NCI-H1436 treated with DMSO at 0.1 percent for 48 hours (cell line): ENCODE measurements at places on chromosomes 1 and 21.

- peak; percentile 93 for DNase-seq
These were observed 200.7 kb upstream of the RAB4A start for GRCh38 chr1:229070168-229070567.

- no peak for DNase-seq
These were observed 684.2 kb downstream of the LTN1 start for GRCh38 chr21:28308516-28308915.

DNA sequence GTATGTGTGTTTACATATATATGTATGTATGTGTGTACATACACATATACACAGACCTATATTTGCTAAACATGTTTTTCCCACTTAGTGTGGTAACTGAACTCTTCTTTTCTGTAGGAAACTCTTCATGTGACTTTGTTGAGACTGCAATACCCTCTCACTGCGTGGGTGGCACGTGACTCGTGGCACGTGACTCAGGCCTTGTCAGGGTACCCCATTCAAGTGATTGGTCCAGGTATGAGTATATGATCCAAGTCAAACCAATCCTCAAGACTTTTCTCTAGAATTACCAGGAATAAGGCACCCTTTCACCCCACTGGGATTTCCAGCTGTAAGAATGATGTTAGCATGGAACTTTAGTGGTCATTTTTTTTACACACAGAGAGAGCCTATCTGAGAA, 149.2 kb upstream of the KCNK2 start:
- DNase-seq = no peak

- no peak for DNase-seq
These were observed 239.5 kb downstream of the HMCN1 start for GRCh38 chr1:185973645-185974044.

DNA sequence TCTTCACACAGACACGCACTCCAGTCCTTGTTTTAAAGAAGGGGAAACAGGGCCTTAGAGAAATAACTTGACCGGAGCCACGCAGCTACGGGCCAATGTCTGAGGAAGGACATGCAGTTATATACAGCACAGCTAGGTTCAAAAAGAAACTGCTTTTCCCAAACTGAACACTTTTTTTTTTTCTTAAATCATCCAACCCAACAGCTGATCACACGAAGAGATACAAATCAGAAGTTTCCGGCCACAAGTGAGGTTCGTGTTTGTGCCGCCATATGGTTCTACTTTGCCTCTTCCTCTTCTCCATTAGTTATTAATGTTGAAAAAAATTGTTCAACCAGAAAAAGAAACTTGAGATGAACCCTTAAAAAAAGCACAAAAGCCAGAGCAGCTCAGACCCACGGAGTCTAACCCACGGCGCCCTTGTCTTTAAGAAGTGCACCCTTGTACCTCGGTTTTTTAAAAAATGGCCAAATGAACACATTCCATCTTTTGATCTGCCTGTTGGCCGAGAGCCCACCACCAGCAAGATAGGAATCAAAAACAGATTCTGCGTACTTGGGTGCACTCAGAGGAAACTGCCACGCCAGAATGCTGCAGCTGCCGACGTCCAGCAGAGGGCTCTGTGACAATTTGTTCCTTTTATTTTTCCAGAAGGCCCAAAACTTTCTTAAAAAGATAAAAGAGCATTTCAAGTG, 78.9 kb downstream of the SLC66A1 start:
- DNase-seq = no peak

GRCh38 chr1:119086830-119087229, 53.6 kb downstream of the WARS2 start:
- DNase-seq = no peak

GRCh38 chr1:25095635-25096200, 136.6 kb downstream of the SYF2 start:
- no peak for DNase-seq

DNA sequence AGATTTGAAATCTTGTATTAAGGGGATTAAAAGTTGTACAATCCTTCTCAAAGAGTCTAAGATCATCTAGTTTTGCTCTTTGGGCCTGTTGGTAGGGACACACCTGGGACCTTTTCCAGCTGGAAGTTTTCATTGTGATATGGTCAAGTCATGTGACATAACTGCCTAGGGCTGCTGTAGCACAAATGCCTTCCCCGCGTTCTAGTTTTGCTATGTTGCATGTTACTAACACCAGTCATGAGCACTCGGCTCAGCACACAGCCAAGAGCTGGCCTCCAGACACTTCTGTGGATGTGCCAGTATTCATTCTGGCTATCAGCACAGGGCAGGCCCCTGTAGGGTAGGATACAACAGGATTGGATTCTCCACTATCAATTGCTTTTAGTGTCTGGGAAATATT, 14.6 kb upstream of the FLG2 start:
- DNase-seq = no peak

DNA sequence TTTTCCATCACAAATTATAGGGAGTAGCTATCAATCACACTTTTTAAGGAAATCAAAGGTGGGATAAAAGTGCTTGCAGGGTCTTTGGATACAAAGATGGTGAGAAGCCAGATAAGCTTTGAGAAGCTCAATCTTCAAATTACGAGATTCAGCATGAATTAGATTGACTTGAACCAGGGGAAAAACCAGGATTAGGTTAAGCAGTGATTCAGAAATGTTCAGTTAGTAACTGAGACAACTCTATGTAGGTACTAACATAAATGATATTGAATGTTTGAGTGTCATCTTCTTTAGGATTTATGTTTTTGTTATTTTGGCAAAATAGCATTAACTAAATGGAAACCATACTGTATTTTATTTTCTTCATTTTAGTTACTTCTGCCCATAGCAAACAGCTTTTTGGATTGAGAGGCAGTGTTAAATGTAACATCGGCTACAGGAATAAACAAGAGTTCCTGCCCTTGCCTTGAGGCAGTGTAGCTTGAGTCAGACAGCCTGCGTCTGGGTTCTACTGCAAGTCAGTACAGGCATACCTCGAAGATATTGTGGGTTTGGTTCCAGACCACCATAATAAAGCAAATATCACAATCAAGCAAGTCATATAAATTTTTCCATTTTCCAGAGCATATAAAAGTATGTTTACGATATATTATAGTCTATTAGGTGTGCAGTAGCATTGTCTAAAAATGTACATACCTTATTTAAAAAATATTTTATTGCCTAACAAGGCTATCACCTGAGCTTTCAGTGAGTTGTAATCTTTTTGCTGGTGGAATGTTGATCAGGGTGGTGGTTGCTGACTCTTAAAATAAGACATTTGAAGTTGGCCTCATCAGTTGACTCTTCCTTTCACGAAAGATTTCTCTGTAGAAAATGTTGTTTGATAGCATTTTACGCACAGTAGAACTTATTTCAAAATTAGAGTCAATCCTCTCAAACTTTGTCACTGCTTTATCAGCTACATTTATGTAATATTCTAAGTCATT, 36.9 kb upstream of the BACH1 start:
- DNase-seq = no peak

GRCh38 chr1:186849271-186849671, 20.5 kb downstream of the PLA2G4A start:
- DNase-seq = no peak

DNA sequence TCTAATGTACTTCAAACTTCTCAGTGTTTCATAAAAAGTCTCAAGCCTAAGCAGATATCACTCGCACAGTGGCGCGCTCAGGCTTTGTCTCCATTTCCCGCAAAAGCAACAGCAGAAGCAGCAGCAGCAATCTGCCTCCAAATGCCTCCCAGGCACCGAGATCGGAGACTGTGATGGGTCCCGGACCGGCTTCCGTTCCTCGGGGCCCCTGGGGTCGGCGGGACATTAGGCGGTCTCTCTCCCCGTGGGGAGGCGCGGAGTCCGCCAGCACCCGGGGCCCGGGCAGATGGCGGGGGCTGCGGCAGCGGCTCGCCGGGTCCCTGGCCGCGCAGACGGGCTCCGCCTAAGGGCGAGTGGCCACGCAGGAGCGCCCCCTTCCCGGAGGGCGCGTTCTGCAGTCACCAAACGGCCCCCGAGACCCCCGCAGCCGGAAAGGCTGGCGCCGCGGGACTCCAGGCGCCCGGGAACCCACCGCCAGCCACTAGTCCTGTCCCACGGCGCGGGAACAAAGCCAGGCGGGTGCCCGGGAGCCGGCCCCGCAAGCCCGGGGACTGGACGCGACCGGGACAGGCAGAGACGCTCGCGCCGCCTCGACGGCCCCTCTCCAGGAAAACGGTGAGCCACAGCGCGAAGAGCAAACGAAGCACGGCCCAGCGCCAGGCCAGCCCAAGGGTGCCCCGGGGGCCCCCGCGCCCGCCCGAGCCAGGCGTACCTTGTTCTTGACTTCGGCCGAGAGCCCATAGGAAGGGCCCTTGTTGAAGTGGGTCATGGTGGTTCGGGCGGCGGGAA, 590 bp downstream of the CNN3 start:
- DNase-seq = no peak

GRCh38 chr1:36135330-36135667, 10.3 kb upstream of the COL8A2 start:
- no peak for DNase-seq

GRCh38 chr1:90763930-90764329, 46.8 kb upstream of the BARHL2 start:
- no peak for DNase-seq

- DNase-seq = no peak
These were observed 18.0 kb upstream of the RIPPLY3 start for GRCh38 chr21:36988536-36988935.

- DNase-seq = no peak
These were observed 595 bp downstream of the EXOC8 start for GRCh38 chr1:231337043-231337471.

- no peak for DNase-seq
These were observed 81.1 kb upstream of the ADAR start for GRCh38 chr1:154689083-154689482.

DNA sequence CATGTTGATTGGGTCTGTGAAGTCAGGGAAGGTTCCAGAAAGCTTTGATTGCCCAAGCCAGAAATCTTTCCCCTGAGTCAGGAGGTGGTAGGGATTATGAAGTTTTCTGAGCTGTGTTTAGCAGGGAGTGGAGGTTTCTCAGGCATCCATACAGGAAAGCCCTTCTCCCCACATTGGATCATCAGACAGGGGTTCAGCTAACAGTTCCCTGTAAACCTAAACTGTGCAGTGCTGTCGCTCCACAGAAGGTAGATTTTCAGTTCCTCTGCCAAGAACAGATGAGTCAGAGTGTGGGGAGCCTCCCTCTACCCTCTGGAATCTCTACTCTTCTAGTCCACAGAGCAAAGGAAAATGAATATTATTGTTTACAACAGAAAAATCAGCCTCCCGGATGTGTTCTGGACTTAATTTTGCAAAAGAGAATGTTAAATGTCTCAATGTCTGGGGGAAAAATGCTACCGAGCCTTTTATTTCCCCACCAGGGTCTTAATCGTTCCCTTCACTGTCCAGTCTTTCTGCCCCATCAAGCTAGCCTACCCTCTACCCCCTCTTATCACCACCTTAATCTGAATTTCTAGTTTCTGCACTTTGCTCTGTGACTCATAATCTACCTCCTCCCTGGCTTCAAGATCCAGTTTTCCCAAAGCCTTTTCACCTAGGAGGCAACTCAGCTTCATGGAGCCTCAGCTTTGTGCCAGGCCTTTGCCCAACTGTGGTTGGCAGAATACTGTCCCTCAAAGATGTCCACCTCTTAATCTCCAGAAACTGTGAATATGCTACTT, 355.6 kb downstream of the PRDM2 start:
- no peak for DNase-seq

DNA sequence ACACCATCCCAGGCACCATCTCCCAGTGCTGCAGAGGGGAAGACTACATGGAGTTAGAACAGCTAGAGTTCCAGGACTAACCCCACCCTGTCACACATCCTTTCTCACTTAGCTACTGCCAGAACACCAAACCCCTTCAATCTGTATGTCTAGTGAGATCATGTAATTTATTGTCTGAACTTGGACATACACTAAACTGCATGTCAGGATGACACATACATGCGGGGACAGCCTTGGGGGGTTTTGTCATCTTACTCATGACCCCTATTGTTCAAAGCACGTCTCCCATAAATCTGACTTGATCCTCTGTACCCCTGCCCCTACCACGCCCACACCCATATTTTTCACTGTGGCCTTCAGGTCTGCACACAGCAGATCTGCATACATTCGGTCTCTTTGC, 71.3 kb downstream of the GABPA start:
- no peak for DNase-seq
